Kidney tubule cell (primary cell): ENCODE measurements at places on chromosomes 4 and X.

DNA sequence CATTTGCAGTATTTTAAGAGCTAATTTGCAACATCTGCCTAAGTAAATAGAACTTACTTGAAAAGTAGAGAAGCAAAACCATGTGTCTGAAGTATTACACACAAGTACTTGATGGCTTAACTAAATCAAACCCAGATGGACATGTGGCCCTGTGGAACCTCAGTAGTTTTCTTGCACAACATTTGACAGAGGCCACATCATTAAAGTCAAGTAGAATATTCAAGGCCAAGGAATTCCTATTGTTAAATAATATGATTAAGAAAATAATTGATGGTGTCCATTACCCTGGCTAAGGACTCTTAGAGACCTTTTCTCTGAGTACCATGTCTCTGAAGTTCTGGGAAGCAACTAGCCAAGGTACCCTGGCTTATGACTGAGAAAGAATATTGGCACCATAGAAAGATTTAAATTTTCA, 135.4 kb upstream of the OTUD4 start:
- no peak for DNase-seq

DNA sequence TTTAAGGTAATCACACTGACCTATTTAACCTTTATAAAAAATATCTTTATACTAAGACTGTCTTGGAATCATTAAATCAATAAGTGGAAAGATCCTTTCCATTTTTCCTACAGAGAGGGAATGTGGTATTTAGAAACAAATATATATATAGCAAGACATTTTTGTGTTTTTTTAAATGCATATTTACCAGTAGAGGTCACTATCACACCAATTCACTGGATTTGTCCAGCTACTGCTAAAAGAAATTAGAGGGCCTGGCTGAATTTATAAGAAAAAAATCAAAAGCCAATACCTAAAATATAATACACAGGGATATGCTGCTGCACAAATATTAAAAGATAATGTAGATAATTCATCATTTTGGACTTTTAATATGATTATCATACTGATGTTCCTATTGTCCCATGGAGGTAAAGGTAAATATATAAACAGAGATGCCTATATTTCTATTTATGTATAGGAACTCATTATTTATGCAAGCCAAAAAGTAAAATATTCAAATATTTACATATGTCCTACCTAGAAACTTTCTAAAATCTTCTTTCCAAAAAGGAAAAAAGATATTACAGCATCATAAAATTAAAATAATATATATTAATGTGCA, 69.5 kb downstream of the PDE5A start:
- DNase-seq, result peak; percentile 57

DNA sequence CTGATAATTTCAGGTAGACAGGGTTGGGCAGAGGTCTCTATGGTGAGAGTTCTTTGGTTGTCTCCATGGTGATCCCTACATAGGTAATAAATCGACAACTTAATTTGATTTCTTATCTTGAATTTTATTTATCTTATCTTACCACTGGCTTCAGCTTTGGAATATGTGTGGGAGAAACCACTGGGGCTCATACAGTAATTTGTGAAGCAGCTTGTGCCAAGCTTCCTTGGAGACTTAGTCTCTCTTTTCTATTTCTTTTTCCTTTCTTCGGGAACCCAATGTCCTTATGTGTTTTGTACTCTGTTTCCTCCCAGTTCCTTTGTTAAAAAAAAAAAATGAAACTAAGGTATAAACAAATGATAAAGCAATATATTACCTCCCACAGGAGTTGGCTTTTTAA, 242.4 kb upstream of the CNKSR2 start:
- no peak for DNase-seq

GRCh38 chr4:61203436-61203790, 3.3 kb downstream of the ADGRL3 start:
- DNase-seq, result no peak

- DNase-seq, result no peak
Measured at GRCh38 chr4:143771269-143771668, 70.8 kb upstream of the FREM3 start.

GRCh38 chrX:152530967-152531366, 79.9 kb upstream of the GABRA3 start:
- no peak for DNase-seq

DNA sequence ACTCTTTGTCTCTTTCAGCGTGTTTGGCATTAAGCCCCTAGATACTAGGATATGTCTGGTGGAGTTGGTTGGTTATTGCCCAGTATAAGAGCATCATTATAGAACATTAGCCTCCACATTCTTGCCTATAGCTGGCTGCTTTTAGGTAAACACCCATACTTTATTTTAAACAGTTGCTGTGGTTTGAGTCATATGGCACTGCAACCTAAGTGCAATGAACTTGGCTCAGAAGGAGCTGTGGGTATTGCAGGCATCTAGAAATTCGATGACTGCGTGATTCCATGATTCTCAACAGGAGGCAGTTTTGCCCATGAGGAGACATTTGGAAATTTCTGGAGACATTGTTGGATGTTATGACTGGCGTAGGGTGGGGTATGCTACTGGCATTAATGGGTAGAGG, 49.5 kb downstream of the DCLK2 start:
- DNase-seq, result no peak

GRCh38 chr4:24071612-24072372, 181.9 kb upstream of the PPARGC1A start:
- no peak for DNase-seq

DNA sequence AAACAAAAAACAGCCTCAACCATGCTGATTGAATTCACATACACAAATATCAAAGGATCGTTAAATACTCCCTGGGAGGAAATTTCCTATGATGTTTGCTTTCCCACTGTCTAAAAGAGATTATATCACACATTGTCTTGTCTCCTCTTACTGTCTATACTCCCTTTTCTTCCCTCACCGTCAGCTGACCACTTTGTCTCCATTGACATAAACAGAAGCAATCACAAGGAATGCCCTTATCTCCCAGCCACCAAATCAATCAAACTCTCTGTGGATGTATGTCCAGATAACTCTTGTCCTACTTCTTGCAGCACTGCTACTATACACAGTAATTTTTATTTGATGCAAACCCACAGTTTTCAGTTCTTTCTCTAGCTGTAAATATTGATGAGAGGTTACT, 12.2 kb upstream of the NUDT9 start:
- no peak for DNase-seq

GRCh38 chr4:140249351-140249750, 95.4 kb upstream of the MAML3 start:
- no peak for DNase-seq

- peak; percentile 89 for DNase-seq
Measured at GRCh38 chr4:142379277-142380051, 466.6 kb downstream of the INPP4B start.

GRCh38 chrX:111270339-111270738, at the start of gene CAPN6:
TSS of gene CAPN6 (minus strand) at chrX:111270483. CDS start at chrX:111263936, 6,547 bp downstream.
- DNase-seq, result peak; percentile 55

DNA sequence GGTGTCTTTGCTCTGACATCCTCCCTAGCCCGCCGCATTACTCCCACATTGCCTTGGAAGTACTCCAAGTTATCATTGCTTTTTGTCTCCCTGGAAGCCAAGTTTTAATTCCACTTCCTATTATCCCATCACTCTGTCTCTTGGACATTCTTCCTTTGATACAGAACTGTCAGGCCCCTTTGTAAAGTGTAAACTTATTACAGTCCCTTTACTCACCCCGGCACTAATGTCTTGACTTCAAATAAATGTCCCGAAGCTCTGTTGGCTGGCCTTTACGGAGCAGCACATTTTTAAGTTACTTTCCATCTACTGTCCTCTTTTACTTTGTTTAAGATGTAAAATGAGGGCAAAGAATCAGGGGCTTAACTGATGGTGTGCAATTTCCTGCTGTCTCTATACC, 223.5 kb upstream of the IGFBP7 start:
- no peak for DNase-seq

- no peak for DNase-seq
Measured at GRCh38 chrX:79146640-79147390, 2.3 kb downstream of the GPR174 start.

GRCh38 chr4:3227878-3228675, 20.9 kb upstream of the MSANTD1 start:
- no peak for DNase-seq

DNA sequence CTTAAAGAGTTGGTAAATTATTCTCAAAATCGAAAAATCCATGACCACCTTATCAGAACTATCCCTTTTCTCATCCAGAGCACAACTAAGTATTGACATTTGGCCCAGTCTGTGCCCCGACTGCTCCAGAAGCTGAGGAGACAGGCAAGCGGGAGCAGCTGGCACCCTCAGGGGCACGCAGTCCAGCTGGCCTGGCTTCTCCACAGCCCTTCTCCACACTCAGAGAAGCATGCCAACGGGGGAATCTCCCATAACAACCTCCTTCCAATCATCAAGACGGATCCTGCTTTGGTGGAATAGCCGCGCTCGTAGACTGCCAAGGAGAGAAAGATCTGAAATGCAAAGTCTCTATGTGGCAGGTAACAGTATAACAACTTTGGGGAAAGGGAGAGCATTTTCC, 85.4 kb downstream of the AFAP1 start:
- no peak for DNase-seq

DNA sequence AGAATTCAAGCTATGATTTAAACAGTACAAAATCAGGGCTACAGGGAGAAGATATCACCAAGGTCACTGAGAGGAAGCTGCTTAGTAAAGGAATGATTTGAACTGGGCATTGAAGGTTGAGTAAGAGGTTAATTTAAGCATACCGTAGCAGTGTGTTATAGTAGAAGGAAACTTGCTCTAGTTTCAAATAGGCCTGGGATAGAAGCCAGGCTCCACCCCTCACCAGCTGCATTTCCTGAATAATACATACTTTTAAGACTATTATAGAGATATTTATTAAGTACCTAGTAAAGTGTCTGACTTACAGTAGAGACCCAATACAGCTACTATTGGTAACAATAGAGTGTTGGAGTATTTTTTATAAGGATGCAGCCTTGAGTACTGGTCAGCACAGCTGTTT, 118.0 kb upstream of the GLRA2 start:
- no peak for DNase-seq

GRCh38 chrX:55648434-55648833, 25.2 kb downstream of the FOXR2 start:
- DNase-seq, result no peak

GRCh38 chrX:131827935-131828334, 195.2 kb upstream of the STK26 start:
- DNase-seq, result no peak

DNA sequence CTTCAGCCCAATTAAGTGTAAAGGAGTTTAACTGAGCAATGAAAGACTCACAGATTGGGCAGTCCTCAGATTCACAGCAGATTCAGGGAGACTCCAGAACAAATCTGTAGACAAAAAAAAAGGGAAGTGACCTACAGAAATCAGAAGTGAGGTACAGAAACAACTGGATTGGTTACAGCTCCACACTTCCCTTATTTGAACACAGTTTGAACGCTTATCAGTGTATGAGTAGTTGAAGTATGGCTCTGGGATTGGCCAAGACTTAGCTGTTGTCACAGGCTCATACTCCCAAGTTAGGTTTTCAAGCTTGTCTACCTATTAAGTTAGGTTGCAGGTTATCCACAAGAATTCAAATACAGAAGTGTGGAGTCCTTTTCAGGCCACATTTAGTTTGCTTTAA, 112.4 kb upstream of the ELOVL6 start:
- DNase-seq, result no peak

- DNase-seq, result no peak
Measured at GRCh38 chr4:112593438-112594133, 43.1 kb downstream of the ZGRF1 start.
